ENCODE measurements at places on chromosomes 12 and 14.

DNA sequence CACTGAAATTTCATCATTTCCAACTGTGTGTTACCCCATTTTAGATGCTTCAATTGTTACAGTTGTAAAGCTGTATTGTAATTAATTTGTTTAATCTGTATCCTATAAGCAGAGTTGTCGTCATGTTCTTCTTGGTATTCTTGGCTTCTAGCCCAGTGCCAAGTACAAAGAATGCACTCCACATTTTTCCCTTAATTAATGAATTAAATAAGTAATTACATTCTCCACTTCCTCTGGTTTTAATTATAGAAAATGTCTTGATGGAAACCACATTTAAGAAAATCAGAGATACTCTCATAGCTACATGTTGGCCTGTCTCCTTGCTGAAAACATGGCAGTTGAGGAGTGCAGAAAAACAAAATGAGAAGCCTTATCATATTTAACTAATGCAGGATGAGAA, 746 bp downstream of the DNAI7 start:
- DNase-seq, result no peak

DNA sequence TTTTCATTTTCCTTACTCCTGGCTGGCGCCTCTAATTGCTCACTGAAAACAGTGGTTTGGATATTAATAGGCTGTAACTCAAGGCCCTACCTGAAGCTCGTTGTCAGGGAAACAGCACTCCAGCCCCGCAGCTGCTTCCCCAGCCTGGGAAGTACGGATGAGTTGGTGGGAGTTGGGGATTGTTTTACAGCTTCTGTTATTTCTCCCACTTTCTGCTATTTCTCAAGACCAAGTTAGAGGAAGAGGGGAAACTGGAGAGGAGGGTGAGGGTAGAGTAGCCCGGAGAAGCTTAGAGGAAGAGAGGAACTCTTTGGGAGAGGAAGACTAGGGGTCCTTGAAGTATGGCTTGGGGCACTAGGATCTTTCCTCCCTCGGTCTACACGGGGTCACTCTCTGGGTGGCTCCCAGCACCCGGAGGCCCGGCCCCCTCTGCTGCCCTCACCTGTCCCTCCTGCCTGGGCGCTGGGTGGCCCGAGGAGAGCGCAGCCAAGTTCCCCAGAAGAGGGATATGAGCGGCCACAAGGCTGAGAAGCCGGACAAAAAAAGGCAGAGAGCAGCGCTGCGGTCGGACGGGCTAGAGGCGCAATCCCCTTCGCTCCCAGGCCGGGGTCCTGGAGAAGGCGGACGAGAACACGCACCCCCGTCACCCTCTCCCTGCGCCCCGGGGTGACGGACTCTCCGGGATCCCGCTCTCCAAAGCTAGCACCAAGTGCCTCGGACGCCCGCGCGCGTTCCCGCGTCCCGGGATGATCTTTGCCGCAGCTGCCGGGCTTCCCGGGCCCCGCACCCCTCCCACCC, 671 bp downstream of the SPTB start:
- no peak for DNase-seq

- DNase-seq, result no peak
Measured at GRCh38 chr12:92175961-92176360, 30.3 kb upstream of the BTG1 start.

DNA sequence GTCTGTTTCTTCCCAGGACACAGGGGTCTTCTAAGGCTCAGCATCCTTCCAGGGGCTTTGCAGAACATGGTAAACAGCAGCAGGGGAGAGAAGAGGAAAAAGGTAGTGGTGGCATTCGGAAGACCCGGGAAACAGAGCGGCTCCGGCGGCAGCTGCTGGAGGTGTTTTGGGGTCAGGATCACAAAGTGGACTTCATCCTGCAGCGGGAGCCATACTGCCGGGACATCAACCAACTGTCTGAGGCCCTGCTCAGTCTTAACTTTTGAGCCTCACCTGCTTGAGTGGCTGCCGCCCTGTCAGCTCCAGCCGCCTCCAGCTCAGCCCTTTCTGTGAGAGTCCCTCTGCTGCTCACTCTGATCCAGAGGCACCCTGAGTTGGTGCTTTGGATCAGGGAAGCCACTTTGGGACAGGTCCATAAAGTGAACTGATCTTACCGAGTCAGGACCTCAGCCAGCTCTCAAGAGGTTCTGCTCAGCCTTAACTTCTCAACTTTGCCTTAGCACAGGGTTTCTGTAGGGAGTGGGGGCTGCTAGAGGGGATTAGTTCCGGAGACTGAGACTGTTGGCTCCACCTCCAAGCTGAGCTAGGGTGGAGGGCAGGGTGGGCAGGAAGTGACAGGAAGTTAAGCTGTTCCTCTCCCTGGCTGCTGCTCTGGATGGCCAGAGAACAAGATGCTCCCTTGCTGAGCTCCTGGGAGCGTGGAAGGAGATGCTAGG, 5.4 kb downstream of the SDR39U1 start:
- no peak for DNase-seq

GRCh38 chr12:120639771-120640721, at the start of gene CABP1:
Gene CABP1, plus strand, starts transcription at chr12:120640626. Its CDS starts 60 bp downstream, at chr12:120640686.
- DNase-seq, result no peak

DNA sequence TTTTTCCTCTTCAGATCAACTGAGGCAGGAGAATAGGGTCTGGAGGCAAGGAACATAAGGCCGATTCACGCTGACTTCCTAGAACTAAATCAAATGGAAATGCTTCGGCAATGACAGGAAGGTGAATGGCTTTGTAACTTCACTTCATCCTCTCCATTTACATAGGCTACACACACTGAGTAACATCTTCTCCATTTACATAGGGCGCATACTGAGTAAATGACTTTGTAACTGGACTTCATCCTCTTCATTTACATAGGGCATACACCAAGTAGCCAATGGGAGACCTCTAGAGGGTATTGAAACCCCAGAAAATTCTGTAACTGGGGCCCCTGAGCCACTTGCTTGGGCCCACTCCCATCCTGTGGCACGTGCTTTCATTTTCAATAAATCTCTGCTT, 71.0 kb upstream of the CPSF6 start:
- no peak for DNase-seq

GRCh38 chr14:101017209-101017608, 113.7 kb upstream of the RTL1 start:
- peak; percentile 75 for DNase-seq

DNA sequence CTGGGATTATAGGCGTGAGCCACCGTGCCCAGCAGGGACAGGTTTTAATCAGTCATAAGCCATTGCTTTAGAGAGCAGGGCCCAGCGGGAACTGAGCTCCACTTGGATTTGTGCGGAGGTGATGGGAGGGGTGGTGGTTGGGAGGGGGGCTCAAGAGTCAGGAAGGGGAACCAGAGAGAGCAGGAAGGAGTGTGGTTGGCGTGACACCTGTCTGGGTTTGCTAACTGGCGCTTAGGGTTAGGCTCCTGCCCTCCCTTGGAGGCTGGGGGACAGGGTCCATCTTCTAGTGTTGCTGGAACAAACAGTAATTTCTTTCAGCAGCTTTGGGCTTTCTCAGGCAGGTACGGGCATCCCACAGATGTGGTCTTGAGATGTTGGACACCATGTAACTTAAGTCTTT, 7.5 kb upstream of the ALDH2 start:
- DNase-seq, result no peak

DNA sequence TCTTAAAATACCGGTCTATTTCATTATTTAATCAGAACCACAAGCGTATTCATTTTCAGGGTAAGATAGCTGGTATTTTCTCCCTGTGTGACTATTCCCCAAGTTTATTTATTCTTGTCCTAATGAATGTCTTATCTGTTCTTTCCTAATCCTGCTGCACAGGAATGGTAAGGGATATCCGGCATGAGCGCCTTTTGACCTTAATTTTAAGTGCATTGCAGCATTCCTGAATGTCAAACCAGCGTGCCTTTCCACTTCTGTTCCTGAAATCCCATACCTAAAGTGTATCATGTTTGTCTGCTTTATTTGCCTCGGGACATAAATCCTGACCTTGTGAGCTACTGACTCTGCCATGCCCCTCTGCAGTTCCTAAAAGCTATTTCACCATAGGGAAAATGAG, 1713.2 kb upstream of the FLRT2 start:
- peak; percentile 95 for DNase-seq

GRCh38 chr14:95236221-95236620, 78.9 kb upstream of the DICER1 start:
- DNase-seq, result no peak

DNA sequence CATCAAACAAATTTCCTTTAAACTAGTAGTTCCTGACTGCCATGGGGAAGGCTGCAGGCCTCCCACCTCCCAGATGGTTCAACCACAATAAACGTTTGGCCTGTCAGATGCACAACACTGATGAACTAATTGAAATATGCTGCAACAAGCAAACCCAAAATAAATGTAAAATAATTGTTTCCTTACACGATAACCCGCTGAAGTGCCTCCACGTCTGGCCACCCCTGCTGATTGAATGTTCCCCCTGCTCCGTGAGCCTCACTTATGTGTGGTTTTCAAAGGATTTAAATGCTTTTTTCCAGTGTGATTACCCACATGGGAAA, 8.4 kb downstream of the PITPNM2 start:
- no peak for DNase-seq

GRCh38 chr12:89414851-89415250, 62.5 kb upstream of the DUSP6 start:
- peak; percentile 78 for DNase-seq

GRCh38 chr12:49138587-49138986, 7.4 kb upstream of the TUBA1B start:
- no peak for DNase-seq

DNA sequence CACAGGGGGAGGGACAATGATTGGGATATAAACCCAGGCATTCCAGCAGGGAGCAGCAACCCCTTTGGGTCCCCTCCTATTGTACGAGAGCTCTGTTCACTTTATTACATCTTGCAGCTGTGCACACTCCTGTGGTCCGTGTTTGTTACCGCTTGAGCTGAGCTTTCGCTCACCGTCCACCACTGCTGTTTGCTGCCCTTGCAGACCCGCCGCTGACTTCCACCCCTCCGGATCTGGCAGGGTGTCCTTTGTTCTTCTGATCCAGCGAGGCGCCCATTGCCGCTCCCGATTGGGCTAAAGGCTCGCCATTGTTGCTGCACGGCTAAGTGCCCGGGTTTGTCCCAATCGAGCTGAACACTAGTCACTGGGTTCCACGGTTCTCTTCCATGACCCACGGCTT, 64.1 kb downstream of the E2F7 start:
- DNase-seq, result no peak

GRCh38 chr12:10310926-10311720, 3.5 kb downstream of the KLRD1 start:
- DNase-seq, result peak; percentile 21

GRCh38 chr14:54652188-54652587, 85.3 kb downstream of the SAMD4A start:
- DNase-seq, result peak; percentile 99

GRCh38 chr12:68481181-68481941, 129.3 kb upstream of the RAP1B start:
- no peak for DNase-seq

DNA sequence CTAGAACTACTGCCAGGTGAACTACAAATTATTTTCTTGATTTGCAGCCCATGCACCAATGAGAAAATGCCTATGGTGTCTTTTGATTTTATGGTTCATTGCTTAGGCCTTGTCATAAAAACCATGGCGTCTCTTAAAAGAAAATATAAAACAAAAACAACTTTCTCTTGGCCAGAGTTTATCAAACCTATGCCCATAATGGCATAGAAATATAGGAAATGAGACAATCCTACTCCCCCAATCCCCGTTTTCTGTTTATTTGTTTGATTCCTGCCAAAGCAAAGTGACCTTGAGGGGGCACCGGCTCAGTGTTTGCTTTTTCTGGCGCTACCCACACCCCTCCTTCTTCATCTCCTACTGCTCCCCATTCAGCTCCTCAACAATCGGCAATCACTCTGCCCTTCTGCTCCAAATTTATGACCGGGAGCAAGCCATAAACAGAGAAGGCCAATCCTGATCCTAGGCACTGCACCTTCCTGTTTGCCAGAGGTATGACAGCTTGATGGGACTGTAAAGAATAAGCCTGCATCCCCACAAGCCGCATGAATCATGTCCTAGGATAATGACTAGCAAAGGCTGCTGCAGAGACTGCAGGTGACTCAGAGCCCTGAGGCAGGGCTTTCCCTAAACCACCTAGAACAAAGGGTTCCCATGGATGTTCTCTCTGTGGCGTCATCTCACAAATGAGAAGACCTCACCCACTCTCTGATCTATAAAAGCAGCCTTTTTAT, 874.9 kb downstream of the NRXN3 start:
- peak; percentile 92 for DNase-seq

GRCh38 chr12:19260135-19260534, 130.6 kb downstream of the PLEKHA5 start:
- DNase-seq, result no peak

- peak; percentile 1 for DNase-seq
Measured at GRCh38 chr12:33771889-33772288, 250.4 kb upstream of the ALG10 start.

GRCh38 chr12:108511633-108512540, 3.2 kb upstream of the FICD start:
- DNase-seq, result peak; percentile 56

- DNase-seq, result no peak
Measured at GRCh38 chr12:95187865-95188415, 29.3 kb downstream of the FGD6 start.

DNA sequence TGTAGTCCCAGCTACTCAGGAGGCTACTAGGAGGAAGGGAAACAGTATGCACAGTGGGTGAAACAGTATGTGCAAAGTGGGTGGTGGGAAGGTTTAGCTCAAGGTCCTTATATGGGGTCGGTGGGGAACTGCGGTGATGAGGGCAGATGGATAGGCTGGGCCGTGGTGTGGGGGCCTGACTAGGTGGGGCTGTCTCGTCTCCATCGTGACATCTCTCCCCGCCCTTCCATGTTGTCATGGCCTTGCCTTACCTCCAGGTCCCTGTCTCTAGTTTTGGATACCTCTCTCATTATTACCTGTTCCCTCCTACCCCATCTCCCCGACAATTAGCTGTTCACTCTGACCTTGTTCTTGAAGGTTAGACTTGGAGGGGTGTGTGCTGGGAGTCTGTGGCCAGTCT, 4.4 kb upstream of the NR4A1 start:
- no peak for DNase-seq

DNA sequence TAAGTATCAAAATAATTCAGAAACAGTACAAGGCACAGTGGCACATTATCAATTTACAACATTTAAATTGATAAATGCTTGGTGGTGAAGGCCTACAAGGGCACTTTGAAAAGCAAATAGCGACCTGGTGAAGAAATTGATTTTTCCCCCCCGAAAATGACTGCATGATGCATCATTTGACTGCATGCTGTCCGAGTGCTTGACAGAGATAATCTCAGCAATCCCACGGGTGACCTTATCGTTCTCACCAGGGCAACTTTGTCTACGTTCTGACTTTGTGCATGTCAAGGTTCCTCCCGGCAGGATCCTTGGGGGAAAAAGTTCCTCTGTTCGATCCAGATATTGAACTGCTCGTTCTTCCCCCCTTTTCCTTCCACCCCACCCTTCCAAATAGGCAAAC, 384.8 kb downstream of the EGLN3 start:
- DNase-seq, result no peak

All from amniotic epithelial cell (primary cell).